Activated gamma-delta T cell treated with anti-CD3 and anti-CD28 coated beads, Interleukin-2, amount 50 U/mL, for 16 hours (primary cell): ENCODE measurements at places on chromosomes 5 and 9.

DNA sequence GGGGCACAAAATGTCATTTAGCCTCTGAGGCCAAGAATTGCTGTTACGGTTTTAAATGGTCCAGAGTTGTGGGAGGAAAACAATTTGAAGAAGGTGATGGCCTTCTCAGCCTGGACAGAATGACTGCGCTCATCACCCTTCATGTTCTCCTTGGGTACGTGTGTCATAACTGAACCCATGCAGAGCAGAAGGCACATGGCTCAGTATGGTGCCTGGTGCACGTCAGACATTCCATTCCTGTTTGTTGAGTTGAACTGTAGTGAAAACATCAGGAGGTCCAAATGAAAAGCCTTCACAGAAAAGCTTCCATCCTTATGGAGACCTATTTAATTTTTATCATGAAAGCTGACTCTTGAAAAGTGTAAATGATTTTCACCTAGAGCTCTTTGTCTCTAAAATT, 133.2 kb downstream of the CFAP90 start:
- DNase-seq, result no peak

- DNase-seq, result no peak
Measured at GRCh38 chr9:133396952-133397351, 20.8 kb downstream of the STKLD1 start.

DNA sequence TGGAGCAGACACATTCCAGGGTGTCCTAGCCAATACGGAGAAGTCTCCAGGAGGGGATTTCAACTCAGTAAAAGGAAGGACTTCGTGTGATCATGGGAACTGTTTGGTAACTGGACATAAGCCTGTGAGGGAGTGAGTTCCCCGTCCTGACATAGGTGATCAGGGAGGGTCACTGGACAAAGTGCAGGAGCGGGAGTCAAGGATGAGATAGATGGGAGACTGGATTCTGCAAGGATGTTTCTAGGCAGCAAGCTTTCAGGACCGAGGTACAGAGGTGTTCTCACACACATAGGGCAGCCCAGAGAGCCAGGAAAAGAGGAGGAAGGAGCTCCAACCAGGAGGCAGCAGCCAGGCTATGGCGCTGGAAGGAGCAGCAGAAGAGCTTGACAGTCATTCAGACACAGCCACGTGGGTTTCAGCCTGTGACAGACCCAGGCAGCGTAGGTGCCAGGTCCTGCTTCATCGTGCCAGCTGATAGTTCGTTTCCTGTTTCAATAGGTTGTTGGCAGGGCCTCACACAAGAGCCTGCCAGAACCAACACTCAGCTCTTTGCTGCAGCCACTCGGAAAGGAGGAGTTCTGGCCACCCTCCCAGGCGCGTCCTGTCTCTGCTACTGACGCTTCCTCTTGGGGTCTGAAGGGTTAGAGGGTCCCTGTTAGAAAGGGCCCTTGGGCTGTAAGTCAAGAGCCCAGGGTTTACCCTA, 84.1 kb downstream of the AMBP start:
- no peak for DNase-seq

DNA sequence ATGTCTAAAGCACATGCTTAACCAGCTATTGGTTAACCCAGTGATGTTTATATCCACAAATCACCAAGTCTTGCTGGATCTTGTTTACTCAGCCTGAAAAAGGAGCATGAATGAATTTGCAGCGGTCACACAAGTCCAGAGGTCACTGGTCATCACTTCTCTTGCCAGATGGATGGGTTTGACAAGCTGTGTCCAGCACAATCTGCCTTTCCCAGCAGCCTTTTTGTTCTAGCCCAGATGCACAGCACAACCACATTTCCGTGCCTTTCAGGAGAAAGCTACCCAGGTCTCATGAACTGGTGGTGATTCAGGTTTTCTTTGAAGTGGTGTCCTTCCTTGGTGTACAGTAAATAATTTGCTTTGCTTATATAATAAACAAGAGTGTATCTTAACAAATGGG, 32.1 kb downstream of the TMEM252 start:
- DNase-seq, result no peak

DNA sequence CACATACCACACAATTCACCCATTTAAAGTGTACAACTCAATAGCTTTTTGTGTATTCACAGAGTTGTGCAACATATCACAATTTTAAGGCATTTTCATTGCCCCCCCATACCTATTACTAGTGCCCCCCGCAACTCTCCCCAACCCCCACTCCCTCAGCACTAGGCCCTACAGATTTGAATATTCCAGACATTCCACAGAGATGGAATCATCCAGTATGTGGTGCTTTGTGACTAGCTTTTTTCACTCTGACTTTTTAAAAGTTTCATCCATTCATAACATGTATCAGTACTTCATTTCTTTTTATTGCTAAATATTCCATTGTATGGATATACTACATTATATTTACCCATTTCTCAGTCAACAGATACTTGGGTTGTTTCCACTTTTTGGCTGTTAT, 102.9 kb upstream of the LRRTM2 start:
- DNase-seq, result no peak
